Stimulated activated naive CD8-positive, alpha-beta T cell treated with anti-CD3 and anti-CD28 coated beads, Interleukin-15, amount 100 ng/mL, for 72 hours (primary cell): ENCODE measurements at places on chromosomes 6 and 20.

DNA sequence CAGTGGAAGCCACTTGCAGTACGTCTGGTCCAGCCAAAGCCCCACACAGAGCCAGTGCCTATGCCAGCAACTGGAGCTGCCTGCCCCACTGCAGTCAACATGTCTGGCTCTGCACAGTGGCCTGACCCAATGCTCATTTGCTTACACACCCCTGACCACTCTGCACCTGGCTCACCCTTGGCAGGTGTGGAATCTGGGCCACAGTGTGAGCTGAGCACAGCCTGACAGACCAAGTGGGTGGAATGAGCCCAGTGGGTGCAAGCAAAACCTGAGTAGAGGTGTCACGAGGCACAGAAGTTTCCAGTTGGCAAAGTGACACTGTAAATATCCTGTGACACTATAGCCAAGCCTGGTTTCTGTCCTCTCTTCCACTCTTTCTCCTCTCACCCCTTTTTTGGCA is 49.5 kb downstream of the GGTLC1 start:
- DNase-seq, result no peak

DNA sequence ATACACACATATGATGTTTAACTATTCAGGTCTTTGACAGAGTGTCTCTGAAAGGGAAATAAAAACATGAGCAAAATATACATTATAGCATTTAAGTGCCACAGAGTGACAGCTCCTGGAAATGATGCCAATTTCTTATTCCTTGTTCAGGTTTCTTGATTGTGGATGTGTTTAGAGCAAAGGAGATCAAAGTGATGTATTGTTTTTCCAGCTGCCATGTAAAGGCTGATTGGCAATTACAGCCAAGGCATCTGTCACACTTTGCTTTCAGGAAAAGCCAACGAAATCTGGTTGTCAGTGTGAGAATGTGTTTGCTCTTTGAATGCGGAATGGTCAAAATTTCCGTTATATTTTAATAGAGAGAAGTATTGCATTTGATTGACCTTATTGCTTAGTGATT is 347.8 kb upstream of the FLRT3 start:
- no peak for DNase-seq

DNA sequence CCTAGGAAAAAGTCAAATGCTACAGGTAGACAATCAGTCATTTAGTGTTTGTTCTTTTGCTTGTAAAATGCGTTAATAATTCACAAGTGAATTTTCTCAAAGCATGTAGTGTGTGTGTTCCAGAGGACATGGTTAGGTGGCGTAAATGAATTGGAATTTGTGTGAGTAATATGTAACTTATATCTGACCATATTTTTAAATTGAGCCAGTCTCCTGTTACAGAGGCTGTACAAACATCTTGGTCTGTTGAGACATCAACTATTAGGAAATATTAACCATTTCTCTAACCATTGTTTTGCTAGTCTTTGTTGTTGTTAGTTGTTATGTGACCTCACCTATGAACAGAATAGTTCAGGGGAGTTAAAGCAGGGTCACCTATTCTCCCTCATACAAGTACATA is 22.7 kb downstream of the MCM8 start:
- no peak for DNase-seq

GRCh38 chr20:8213831-8214587 is 81.9 kb downstream of the PLCB1 start:
- DNase-seq, result peak; percentile 8

DNA sequence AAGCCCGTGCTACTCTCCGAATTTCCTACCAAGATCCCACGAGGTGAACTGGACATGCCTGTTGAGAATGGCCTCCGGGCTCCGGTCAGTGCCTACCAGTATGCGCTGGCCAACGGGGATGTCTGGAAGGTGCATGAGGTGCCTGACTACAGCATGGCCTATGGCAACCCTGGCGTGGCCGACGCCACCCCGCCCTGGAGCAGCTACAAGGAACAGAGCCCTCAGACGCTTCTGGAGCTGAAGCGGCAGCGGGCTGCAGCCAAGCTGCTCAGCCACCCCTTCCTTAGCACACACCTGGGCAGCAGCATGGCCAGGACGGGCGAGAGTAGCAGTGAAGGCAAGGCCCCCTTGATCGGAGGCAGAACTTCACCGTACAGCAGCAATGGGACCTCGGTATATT is 8.0 kb upstream of the FAM83D start:
- no peak for DNase-seq

DNA sequence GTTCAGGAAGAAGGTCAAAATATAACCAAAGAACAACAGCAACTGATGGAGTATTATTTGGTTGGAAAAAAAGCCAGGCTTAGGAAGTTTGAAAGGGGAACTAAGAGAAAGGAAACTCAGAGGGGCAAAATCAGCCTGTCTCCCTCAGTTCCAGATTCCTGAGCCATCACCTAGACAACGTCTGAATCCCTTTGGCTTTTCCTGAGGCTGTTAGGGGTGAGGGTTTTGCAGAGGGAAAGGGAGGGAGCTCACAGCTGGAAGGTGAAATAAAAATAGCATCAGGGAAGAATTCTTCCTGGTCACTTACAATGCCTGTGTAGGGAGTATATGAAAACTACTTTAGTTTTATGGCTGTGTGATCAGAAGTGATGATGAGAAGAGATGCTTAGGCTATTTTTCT is 100.5 kb downstream of the SOBP start:
- no peak for DNase-seq

DNA sequence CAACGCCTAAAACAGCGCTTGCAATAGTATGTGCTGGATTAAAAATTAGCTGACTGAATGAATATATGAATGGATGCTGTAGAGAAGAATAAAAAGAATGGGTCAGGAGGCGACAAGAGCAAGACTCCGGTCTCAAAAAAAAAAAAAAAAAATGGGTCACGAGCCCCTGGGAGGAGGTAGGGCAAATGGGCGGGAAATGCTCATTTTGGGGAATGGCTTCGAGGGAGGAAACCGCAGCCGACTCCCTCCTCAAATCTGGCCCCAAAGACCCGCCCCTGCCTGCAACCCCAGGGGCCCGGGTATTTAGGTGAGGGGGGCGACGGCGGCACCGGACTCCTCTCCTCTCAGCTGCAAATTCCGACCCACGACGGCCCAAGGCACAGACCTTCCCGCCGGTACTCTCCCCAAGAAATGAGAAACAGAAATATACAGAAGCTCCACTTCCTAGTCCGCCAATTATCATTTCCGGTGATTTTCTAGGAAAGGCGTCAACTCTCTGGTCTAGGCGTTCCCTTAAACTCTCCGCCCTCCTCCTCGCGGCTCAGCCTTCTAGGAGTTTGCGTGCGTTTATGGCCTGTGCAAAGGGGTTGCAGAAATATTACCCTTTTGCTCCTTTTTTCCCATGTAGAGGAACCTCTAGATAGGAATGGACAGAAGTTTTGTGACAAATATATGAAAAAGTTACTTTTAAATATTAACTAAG is at the start of gene ZNF311:
Gene ZNF311, minus strand, starts transcription at position 133 of the 703 bp plus-strand sequence. CDS start 1,361 bp downstream, outside the sequence.
- DNase-seq, result no peak

DNA sequence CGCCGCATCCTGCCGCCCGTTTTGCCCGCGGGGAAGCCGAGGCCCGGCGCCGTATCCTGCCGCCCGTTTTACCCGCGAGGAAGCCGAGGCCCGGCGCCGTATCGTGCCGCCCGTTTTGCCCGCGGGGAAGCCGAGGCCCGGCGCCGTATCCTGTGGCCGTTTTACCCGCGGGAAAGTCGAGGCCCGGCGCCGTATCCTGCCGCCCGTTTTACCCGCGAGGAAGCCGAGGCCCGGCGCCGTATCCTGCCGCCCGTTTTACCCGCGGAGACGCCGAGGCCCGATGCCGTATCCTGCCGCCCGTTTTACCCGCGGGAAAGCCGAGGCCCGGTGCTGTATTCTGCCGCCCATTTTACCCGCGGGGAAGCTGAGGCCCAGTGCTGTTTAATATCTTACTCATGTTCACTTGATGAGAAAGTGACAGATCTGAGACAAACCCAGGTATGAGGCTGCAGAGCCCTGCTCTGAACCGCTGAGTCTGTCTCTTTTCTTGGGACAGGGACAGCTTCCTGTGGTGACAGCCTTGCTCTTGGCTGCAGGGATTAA is 129.4 kb downstream of the CDH26 start:
- no peak for DNase-seq

DNA sequence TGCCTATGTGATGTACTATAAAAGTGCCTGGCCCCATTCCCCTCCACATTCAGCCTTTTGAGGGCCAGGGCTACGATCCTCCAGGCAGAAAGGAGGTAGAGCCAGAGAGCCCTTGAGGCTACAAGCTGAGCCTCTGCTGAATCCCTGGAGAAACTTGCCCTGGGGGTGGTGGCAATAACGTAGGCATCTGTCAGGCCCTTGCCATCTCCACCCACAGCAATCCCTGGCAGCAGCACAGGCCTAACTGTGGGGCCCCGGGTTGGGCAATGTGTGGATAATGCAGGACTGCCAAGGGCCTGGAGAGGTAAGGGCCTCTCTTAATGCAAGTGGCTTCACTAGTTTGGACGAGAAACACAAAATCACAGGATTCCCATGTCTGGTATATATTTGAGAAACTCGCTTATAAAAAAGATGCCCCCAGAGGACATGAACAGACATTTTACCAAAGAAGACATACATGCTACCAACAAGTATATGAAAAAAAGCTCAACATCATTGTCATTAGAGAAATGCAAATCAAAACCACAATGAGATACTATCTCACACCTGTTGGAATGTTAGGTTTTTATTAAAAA is 99.0 kb downstream of the QRSL1 start:
- no peak for DNase-seq

DNA sequence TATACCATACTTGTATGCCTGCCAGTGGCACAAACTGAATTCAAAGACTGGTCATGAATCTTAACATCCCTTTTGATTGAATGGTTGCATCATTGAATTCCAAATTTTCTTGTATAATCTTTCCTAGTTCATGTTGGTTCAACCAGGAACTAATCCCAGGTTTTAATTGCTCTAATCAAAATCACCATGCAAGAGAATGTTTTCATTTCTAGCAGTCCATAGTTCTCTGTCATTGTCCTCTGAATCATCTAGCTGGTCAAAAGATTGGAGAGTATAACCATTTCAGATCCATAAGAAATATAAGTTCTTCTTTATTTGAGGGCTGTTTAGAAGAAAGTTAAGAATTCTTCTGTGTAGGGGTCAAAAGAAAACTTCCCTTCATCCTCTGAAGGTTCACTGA is 57.2 kb downstream of the ZNF292 start:
- DNase-seq, result no peak

- no peak for DNase-seq
These were observed 1.9 kb upstream of the ELMO2 start for GRCh38 chr20:46408281-46408731.

DNA sequence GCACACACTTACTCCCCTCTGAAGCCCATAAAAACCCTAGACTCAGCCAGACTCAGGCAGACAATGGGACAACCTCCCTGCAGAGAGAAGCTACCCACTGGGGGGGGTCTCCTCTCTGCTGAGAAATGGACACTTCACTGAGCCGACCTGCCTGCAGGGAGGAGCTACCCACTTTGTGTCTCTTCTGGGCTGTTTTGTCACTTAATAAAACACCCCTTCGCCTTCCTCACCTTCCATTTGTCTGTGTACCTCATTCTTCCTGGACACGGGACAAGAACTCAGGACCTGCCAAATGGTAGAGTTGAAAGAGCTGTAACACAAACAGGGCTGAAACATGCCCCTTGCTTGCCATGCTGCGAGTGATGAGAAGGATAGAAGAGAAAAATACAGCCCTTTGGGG is 151.7 kb upstream of the HDDC2 start:
- DNase-seq, result no peak

GRCh38 chr6:53054532-53054931 is 10.7 kb upstream of the FBXO9 start:
- DNase-seq, result no peak

- no peak for DNase-seq
These were observed 164.9 kb upstream of the HEY2 start for GRCh38 chr6:125584468-125584939.

DNA sequence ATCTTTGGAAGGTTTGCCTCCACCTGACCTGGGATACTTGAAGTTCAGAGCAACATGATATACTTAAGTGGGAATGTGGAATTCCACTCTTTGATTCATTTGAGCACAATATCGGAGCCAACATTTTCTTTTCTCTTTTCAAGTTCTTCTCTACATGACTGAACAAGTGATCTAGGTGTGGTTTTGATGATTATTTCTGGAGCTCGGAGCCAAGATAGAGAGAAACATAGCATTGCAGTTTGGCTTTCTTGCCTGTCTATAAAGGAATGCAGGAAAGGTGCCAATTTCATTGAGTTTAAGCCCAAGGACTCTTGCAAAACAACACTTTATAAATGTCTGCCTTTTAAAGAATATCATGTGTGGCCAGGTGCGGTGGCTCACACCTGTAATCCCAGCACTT is 124.2 kb upstream of the FAM83B start:
- no peak for DNase-seq

- no peak for DNase-seq
These were observed 7.8 kb downstream of the CUL9 start for GRCh38 chr6:43189776-43190304.

GRCh38 chr6:2729921-2730320 is 20.8 kb downstream of the MYLK4 start:
- DNase-seq, result no peak

- no peak for DNase-seq
These were observed 60.6 kb upstream of the FAM184A start for GRCh38 chr6:119138906-119139541.

DNA sequence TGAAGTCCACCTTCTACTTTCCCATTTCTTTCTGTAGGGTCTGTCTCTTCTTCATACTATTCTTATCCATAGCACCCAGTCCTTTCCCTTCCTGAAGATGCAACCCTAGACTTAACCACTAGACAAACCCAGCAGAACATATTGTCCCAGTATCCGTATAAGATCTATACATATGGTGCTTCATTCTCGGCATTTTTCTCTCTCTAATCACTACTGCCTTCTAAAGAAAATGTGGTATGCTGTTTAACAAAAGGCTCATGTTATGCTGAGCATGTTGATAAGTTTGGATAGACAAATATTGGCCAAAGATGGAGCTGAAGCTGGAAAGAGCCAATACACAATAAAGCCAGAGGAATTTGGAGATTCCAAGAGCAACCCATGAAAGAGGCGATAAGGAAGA is 212.6 kb downstream of the MAFB start:
- DNase-seq, result no peak

GRCh38 chr6:141532211-141532610 is 600.5 kb upstream of the GJE1 start:
- DNase-seq, result no peak

- peak; percentile 70 for DNase-seq
These were observed 695 bp upstream of the TGIF2 start for GRCh38 chr20:36572701-36573102.

DNA sequence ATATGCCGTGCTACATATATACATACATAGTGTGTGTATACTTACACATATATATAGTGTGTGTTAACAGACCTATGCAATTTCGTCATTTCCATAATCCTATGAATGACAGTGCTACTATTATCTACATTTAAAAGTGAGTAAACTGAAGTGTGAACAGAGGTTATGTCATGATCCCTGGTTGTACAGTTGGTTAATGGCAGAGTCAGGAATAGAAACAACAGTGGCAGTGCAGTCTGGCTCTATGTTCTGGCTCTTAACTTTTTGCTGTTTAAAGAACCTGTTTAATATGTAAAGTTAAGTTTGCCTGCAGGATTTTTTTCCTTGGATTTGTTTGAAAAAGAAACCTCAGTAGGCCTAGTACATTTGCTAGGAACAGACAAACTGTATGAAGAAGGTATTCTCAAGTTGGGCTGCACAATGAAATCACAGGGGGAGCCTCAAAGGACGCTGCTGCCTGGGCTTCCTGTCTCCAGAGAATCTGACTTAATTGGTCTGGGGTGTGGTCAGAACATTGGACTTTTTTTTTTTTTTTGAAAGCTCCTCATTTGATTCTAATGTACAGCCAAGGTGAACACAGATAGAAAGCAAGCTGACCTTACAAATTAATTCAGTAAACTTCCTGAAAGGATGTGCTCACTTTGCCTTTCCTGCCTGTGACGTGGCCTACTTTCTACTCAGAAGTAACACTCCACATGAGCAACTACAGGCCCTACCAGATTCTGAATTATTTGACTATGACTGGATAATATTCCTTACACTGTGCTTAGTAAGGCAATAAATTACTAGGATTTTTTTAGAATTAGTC is 29.4 kb downstream of the PLCB1 start:
- no peak for DNase-seq
